Cardiac fibroblast (primary cell): ENCODE measurements at places on chromosomes 16 and 17.
A peak's percentile ranks its signal among the peaks of the same experiment; 100 is the strongest.

DNA sequence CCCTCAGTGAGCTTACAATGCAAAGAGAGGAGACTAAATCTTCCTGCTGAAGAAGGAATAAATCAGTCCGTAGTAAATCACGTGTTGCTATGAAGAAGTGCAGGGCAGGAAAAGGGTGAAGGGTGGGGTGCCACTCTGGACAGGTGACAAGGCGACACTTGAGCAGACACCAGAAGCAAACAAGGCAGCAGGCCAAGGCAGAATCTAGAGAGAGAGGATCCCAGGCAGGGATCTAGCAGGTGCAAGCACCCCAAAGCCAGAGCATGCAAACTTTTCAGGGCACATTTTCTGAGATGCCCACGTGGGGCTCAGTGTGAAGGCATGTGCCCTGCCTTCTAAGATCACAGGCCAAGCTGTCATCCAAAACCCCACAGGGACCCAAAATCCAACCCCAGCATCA is 193.3 kb downstream of the ZNF423 start:
- DNase-seq = no peak

DNA sequence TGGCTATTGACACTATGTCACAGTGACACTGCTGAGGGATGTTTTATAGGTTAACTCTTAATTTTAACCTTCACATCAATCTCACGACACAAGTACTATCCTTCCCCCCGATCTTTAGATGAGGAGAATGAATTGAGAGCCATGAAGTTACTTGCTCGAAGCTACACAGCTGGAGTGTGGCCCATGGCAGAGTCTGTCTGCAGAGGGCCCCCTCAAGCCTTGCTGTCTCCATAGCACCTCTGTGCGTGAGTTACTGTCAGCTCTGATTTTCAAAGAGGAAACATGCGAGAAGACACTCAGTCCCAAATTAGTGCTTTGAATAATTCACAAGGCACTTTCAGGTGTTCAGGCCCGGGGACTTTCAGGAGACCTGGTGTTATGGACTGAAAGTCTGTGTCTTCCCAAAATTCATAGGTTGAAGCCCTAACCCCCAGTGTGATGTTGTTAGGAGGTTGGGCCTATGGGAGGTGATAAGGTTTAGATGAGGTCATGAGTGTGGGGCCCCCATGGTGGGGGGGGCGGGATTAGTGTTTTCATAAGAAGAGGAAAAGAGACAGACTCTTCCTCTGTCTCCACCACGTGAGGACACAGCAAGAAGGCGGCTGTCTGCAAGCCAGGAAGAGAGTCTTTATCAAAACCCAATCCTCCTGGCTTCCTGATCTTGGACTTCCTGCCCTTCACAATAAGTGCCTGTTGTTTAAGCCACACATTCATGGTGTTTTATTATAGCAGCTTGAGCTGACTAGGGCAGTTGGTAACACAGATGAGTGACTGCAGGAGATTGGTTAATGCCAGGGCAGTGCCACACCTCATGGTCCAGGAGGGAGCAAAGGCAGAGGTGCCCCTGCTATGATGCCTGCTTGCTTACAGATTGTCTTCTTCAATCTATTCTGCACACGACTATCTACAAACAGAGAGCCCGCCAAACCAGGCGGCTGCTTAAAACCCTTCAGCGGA is 281.8 kb downstream of the HAPSTR1 start:
- no peak for DNase-seq

DNA sequence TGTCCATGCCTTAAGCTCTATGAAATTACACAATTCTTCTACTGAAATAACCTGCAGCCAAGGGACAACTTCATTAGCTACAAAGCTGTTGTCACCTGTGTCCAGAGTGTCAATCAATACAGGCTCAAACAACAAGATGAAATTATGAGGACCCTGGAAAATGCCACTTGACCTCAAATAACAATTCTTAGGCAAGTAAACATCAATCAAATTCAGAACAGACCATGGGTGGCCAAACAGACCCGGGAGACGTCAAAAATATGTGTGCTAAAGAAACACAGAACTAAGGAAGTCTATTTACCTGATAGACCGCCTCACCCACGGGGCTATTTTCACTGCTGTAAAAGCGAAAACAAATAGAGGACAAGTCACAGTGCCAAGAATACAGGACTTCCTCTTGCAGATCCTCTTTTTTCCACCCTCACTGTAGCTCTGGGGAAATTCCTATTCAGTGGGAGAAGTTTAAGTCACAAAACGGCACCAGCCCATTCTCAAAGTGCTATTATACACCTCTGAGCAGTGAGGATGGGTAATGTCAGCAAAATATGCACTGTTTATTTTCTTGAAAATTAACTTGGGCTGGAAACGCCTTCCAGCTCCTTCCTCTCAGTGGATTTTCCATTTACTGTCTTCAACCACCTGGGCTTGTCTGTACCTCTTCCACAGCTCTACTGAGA is 2.7 kb downstream of the LITAF start:
- DNase-seq = no peak

DNA sequence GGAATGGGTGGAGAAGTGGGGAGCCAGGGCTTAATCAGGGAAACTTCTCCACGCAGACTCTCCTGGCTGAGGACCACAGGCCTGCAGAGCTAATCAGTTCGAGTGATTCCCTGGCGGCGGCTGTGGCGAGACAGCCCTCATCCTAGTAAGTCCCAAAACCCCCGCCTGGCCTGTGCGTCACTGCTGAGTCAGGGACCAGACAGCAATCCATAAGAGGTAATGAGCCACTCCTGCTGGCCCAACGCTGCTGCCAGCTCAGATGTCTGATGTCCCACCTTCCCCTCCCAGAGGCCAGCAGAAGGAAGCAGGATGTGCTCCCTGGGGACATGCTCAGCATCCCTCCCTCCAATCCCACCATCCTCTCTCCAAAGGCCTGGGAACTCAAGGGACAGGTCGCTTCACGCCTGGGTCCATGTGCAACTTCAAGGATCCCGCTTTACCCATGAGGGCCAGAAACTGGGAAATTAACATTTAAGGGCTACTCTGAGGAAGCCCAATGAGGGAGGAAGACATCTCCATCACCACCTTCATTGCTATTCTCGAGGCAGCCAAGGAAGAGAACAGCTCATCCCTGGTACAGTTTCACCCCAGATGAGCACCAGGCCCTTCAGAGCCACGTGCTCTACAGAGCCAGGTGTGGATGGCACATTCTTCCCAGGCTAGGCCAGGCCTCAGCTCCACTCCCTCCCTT is 7.9 kb downstream of the ACLY start:
- DNase-seq = peak; percentile 99

DNA sequence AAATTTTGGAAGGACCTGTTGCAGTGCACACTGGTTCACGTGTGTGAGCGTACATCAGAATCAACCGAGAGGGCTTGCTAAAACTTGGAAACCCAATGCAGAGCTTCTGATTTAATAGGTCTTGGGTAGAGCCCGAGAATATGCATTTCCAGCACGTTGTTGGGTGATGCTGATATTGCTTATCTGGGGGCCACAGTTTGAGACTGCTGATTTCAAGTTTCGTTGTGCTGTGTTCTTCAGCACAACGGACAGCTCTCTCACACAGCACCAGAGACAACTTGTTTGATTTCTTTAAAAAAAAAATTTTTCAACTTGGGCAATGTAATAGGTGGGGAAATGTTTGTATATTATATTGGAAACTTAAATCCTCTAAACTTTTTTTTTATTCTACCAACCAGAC is 9.4 kb downstream of the OR4D2 start:
- peak; percentile 26 for DNase-seq

- DNase-seq = no peak
These were observed 52.1 kb upstream of the GNG13 start for GRCh38 chr16:852451-853185.

DNA sequence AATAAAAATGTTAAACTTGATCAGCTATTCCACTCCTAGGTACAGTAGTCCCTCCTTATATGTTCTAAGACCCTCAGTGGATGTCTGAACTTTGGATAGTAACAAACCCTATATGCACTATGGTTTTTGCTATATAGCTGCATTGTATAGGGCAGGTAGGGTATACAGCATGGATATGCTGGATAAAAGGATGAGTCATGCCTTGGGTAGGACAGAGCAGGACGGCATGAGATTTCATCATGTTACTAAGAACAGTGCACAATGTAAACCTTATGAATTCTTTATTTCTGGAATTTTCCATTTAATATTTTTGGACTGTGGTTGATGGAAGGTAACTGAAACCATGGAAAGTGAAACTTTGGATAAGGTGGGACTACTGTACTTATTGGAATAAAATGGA is 235.1 kb downstream of the CEP112 start:
- DNase-seq = peak; percentile 65

- DNase-seq = no peak
These were observed 137.4 kb upstream of the TNRC6C start for GRCh38 chr17:77821114-77821513.

DNA sequence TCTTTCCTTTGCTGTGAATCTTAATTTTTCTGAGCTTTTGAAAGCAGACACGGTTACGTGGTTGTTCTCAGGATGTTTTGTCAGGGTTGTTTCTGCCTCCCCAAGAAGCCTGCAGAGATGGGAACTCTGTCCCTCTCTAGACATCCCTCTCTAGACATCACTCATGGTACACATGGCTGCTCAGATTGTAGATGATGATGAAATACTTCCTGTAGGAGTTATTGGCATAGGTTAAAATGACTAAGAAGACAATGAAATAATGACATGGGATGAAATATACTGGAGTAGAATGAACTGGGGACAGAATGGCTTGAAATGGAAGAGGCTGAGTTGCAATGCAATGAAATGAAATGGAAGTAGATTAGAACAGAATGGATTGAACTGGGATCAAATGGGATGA is 253.4 kb downstream of the SHISA9 start:
- no peak for DNase-seq

GRCh38 chr16:13983625-13984024 is 63.7 kb downstream of the ERCC4 start:
- no peak for DNase-seq

GRCh38 chr16:15846510-15846909 is 10.3 kb downstream of the MYH11 start:
- DNase-seq = no peak

- no peak for DNase-seq
These were observed 5.1 kb upstream of the FOXL1 start for GRCh38 chr16:86573215-86573614.

DNA sequence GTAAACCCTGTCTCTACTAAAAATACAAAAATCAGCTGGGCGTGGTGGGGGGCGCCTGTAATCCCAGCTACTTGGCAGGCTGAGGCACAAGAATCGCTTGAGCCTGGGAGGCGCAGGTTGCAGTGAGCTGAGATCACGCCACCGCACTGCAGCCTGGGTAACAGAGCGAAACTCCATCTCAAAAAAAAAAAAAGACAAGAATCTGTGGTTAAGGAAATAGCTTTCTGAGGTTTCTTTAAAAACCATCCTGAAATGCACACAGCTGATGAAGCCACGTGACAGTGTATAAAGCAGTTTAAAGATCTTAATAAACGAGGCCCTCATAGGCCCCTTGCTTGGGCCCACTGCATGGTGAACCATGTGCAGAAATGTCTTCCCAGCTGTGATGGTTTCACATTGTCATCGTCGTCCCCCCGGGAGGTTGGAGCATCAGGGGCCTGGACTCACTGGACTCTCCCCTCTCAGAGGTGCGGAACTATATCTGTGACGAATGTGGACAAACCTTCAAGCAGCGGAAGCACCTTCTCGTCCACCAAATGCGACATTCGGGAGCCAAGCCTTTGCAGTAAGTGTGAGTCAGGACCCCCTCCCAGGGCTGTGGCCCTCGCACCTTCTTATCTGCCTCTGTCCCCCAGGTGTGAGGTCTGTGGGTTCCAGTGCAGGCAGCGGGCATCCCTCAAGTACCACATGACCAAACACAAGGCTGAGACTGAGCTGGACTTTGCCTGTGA is 16.2 kb downstream of the ZNF276 start:
- DNase-seq = no peak

- DNase-seq = no peak
These were observed 159.6 kb upstream of the MPHOSPH6 start for GRCh38 chr16:82329504-82330192.

DNA sequence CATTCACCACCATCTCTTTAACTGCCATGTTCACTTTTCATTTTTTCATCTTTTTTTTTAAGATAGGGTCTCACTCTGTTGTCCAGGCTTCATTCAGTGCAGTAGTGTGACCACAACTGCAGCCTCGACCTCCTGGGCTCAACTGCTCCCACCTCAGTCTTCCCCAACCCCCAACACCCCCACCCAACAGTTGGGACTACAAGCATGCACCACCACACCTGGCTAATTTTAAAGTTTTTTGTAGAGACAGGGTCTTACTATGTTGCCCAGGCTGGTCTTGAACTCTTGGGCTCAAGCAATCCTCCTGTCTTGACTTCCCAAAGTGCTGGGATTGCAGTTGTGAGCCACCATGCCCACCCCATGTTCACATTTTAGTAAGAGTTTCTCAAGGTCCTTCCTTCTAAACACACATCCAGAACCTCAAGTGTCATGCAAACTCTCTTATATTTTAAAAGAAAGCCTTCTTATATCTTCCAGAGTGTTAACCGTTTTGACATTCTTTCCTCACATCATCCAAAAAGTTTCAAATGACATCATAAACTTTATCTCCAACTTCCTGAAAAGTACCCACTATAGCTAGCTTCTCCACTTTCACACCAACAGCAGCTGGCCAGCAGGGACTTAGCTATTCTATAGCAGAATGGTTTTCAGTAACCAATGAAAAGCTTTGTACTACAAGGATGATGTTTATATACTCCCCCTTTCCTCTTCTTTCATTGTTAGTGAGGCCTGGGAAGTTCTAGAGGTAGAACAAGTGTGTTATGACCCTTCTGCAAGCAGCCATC is 49.3 kb downstream of the TRAF4 start:
- DNase-seq = peak; percentile 33

DNA sequence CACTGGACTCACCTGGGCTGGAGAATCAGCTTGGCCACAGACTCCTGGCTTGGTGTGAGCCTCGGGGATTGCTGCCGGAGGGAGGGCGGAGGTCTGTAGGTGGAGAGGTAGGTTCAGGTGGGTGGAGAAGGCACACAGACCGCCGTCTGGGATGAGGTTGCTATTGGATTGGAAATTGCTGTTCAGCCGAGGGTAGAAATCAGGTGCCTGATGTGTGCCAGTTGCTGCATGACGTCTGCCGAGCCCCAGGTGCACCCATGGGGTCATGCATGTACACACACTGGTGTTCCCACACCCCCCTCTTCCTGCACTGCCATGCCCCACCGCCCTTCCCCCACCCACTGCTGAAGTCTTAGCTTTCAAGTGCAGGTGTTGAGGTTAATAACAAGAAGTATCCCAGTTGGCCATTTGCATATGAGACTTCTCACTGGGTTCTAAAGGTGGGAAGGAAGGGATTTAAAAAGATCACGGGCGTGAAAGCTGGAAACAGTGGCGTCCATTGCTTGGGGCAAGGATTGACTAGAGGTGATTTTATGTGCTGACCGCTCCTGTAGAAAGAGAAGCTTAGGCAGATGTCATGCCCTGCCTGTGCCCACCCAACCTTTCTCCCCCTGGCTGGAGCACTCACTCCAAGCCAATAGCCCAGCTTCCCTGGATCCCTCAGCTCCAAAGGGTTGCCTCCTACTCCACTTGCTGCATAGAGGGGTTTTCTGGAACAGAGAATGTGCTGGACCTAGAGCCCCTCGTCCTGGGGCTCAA is 193.6 kb downstream of the CCDC182 start:
- DNase-seq = no peak
